Stimulated activated CD4-positive, alpha-beta T cell treated with anti-CD3 and anti-CD28 coated beads, Interleukin-12 subunit alpha, Interleukin-12 subunit beta, amount 100 ng/mL, for 4 hours (primary cell): ENCODE measurements at places on chromosomes 5 and 9.

DNA sequence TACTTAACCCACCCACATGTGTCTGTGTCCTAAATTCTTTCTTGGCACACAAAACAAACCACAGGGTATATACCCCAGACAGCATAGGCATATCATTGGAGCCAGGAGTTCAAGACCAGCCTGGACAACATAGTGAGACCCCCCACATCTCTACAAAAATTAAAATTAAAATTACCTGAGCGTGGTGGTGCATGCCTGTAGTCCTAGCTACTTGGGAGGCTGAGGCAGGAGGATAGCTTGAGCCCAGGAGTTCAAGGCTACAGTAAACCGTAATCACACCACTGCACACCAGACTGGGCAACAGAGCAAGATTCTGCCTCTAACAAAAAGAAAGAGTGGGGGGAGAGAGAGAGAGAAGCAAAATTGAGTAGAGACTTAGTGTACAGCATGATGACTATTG lies 4.6 kb upstream of the AGTPBP1 start:
- no peak for DNase-seq

- DNase-seq: no peak
Measured at GRCh38 chr5:100826133-100826532, 76.9 kb downstream of the ST8SIA4 start.

DNA sequence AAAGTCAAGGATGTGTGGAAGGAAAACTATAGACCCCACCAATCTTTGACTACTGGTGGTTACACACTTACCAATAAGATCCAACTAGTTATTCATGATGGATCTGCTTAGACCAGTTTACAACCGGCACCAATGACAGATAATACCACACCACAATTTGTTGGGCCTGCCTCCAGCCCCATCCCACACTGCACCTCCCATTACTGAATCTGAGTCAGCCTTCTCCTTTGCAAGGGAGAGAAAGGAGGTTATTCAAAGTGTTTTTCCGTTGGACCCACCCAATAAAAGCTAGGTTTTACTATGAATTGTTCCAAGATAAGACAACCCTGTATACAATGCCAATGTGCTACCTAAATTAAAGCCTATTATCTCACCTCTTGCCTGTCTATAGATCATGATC lies 453.5 kb downstream of the MTRR start:
- DNase-seq: no peak

GRCh38 chr5:58491216-58491892 lies at the start of gene GAPT:
TSS of gene GAPT (plus strand) at chr5:58491435. CDS start at chr5:58494537, 3,102 bp downstream.
- DNase-seq: no peak

DNA sequence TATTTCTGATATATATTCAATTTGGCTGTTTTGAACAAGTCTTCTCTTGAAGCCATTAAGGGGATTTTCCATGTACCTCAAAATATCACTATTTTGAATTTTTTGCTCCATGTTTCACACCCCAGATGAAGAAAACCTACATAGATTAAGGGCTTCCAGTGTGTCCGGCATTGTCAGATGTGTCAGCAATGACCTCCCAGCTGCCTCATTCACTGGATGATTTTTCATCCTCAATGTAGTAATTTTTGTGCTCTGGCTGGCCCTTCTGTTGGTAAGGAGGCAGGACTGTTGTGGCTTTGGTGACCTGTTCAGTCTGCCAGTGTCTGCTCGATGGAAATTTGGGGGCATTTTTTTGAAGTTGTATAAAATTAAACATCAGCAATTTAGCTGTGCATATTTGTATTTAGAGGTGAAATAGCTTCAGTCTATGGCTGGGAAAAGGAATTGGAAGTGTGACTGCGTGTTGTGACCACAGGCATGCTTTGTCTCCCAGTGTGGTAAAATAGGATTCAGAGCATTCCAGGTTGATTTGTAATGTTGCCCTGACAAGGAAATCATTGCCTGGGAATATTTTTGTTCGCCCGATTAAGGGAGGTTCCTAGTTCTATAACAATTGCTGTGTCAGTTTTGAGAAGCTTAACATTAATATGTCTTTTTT lies 312.4 kb downstream of the ARHGEF28 start:
- no peak for DNase-seq

DNA sequence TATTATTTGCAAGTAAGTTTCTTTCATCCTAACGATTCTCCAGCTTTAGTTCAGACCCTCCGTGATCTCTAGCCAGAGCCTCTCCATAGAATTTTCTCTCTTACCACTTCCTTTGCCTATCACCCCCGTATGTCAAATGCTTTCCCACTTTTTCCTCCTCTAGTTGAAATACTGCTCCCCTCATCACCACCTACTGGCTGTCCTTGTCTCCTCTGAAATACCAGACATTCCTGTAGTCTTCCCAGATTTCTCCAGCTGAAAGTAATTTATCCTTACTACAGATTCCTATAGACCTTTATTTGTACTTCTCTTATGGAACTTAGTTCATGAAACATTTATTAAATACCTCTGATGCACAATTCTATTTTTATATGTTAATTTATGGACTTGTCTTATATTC lies 36.0 kb upstream of the GLIPR2 start:
- no peak for DNase-seq

- DNase-seq: no peak
Measured at GRCh38 chr5:138850865-138851435, 24.2 kb downstream of the LRRTM2 start.

GRCh38 chr9:133597316-133597957 lies 11.8 kb downstream of the FAM163B start:
- DNase-seq: no peak

GRCh38 chr5:178234121-178234749 lies 1.6 kb upstream of the PHYKPL start:
- no peak for DNase-seq
